Kidney epithelial cell (primary cell): ENCODE measurements at places on chromosomes 3 and 15.

GRCh38 chr3:70631716-70632307 is 319.4 kb upstream of the MDFIC2 start:
- DNase-seq: no peak

DNA sequence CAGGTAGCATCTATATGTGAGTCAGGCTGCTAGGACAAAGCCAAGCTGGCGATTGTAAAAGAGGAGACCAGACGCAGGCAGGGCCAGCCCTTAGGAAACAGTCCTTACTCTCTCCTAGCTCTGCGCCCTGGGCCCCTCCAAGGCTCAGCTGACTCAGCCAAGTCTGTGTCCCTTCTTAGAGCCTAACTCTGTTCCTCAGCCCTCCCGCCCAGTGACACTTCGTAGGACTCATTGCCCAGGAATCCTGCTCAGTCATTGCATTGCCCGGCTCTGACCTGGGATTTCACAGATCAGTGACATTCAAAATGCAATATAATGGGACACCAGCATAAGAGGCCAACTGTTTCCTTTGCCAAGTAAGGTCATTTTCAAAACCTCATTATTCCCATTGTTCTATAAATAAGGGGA is 244.2 kb downstream of the TLE3 start:
- peak; percentile 85 for DNase-seq

DNA sequence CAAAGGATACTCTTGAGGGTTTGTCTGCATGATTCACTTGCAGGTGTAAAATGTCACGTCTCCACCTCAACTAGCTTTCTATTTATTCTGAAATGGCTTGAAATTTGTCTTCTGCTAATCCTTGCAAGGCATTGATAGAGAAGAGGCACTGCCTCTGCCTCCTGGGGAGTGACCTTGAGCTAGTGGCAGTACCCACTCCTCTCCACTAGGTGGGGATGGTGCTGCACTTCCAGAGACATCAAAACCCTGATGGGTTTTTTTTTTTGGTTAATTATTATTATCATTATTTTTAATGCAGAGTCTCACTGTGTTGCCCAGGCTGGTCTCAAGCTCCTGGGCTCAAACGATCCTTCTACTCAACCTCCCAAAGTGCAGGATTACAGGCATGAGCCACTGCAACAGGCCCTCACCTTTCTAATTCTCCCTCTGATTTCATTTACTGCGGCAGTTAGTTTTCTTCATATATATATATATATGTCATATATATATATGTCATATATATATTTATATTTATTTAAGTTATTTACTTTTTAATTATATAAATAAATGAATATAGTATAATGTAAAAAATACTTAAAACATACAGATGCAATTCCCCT is 117.6 kb upstream of the EIF1B start:
- DNase-seq: no peak

DNA sequence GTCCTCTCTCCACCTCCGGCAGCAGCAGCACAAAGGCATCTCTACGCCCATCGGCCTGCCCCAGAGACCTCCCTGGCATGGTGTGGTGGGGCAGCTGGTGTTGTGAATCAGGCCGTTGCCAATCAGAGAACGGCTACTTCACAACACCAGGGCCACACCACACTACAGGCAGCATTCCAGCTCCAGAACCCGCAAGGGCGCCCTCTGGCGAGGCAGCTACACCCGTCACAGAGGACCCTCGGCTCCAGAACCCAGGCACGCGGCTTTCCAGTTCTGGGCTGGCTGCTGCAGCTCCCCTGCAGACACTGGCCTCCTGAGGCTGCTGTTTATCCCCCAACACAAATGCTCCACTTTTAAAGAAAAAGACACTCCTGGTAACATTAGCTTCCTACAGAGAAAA is 127.5 kb upstream of the TOPAZ1 start:
- no peak for DNase-seq

DNA sequence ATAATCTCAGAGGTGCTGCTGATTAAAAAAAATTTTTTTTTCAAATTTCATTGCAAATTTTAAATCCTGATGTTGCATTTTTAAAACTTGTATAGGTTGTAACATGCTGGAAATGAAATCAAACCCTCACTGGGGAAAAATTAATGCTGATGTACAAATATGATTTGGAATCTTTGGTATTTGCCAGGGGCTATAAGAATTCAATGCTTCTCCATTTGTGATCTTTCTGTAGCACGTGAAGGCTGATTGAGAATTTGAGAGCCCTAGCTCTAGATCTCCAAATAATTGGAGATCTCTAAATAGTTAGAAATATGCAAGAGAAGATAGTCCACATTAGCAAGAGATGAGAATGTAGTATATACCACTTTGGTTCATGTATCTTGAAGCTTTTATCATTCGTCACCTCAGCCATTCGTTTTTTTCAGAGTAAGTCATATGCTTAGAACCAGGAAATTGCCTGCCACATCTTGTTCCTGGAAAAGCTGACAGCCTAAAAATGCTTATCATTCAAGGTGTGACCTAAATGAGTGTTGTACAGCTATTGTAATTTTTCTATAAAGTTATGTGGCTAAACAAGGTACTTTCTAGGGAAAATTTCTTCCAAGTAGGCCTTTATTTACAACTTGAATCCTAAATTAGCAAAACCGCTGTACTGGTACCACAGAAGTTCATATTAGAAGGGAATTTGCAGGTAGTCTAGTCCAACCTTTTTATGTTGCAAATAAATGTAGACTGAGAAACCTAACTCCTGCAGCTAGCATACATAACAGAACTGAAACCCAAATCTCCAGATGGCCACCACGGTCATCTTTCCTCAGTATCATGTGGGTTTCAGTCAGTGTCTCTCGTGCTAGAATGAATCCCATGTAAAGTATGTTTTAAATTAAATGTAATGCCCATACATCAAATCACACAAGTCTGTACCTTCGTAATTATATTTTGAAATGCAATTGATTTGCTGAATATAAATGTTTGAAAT is 48.5 kb downstream of the FNDC3B start:
- no peak for DNase-seq

DNA sequence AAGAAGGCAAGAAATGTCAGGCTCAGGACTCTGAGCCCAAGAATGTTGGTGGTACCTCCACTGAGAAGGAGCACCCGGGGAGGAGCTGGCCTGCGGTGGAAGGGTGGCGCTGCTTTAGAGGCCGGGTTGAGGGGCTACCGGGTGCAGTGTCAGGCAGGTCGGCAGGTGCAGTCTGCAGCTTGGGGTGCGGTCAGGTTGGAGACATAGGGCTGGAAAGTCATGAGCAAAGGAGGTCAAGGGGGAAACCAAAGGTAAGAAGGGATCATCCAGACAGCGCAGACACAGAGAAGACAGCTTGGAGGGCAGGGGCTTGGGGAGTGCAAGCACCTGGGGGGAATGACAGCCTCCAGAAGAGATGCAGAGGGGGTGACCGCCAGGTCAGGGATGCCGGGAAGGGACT is 274.4 kb upstream of the LYSMD4 start:
- DNase-seq: no peak

DNA sequence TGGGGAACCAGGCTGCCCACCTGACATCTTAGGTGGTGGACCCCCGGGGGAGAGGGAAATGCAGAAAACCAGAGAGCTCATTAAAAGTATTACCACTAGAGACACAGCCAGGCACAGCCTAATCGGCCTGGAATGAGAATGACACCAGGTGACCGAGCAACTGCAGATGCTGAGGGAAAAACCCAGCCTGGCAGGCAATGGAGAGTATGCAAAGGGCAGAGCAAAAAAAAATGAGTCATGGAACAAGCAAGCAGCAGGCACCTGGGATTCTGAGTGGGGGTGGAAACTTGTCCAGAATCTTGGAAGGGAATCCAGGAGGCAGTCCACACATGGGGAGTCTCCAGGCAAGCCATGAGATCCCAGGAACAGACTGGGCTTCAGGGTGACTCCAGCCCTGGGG is 183.7 kb upstream of the LRRN1 start:
- peak; percentile 25 for DNase-seq

DNA sequence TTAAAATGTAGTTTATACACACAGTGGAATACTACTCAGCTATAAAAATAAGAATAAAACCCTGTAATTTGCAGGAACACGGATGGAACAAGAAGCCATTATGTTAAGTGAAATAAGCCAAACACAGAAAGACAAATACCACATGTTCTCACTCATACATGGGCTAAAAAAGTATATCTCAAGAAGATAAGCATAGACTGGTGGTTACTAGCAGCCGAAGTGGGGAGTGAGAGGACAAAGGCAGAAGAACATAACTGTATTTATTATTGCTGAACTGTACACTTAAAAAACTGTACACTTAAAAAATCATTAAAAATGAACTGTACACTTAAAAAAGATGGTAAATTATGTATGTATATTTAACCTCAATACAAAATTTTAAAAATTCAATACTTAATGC is 11.0 kb downstream of the UBE3A start:
- no peak for DNase-seq

DNA sequence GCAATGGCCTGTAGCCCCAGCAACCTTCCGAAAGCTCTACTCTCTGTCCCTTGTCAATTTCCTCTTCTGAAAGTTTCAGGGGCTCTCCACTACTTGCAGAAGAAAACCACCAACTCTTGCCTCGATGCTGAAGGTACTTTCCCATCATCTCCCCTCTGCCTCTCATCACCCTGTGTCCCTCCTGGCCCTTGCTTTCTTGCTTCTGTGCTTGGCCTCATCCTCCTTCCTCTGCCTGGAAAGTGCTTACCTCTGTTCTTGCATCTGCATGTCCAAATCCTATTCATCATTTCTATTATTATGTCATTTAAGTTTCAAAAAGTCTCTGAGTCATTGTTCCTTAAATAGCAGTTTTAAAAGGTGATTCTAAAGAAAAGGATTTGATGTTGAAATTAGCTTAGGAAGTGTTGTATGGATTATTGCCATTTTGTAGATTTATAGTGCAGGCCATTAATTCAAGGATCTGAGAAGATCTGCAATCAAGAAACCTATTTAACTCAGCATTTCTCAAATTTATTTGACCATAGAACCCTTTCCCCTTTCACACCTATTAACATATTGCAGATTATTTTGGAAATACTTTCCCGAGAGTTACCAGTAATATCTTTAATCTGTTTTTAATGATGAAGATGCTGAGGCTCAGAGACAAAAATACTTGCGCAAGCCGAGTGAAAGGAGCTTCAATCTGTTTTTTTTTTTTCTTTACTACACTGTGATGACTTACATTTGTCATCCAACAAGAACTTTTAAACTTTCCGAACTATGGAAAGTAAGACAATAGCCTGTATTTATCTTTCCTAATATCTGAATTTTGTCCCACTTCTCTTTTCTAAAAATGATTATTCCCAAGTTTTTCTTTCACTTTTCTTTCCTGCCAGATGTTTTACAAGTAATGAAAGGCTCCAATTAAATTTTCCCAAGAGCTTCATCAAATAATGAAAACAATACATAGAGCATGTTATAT is 22.3 kb upstream of the CFAP161 start:
- no peak for DNase-seq

DNA sequence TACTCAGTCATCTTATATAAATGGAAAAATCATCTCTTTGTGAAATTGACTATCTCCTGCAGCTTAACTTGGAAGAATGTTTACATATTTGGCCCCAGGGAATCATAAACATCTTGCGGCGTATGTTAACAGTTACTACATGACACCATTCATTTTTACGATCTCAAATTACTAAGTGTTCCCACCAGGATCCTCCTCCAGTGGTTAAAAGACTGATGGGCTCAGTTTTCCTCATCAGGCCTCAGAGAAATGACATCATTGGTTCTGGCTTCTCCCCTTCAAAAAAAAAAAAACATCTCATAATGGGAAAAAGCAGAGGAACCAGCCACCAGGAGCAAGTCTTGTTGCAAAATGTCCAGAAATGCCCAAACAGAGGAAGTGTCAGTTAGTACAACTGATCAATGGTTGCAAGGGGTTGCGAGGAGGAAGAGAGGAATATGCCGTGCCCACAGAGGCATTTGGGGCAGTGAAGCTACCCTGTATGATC is 70.5 kb upstream of the LIPC start:
- no peak for DNase-seq

- DNase-seq: no peak
These were observed 310.5 kb upstream of the ADAMTS9 start for GRCh38 chr3:64998317-64998716.

- DNase-seq: no peak
These were observed 444.2 kb upstream of the GOLIM4 start for GRCh38 chr3:168539909-168540308.

DNA sequence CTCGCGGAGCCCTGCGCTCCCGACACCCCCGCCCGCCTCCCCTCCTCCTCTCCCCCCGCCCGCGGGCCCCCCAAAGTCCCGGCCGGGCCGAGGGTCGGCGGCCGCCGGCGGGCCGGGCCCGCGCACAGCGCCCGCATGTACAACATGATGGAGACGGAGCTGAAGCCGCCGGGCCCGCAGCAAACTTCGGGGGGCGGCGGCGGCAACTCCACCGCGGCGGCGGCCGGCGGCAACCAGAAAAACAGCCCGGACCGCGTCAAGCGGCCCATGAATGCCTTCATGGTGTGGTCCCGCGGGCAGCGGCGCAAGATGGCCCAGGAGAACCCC is 464 bp downstream of the SOX2 start:
- DNase-seq: no peak

DNA sequence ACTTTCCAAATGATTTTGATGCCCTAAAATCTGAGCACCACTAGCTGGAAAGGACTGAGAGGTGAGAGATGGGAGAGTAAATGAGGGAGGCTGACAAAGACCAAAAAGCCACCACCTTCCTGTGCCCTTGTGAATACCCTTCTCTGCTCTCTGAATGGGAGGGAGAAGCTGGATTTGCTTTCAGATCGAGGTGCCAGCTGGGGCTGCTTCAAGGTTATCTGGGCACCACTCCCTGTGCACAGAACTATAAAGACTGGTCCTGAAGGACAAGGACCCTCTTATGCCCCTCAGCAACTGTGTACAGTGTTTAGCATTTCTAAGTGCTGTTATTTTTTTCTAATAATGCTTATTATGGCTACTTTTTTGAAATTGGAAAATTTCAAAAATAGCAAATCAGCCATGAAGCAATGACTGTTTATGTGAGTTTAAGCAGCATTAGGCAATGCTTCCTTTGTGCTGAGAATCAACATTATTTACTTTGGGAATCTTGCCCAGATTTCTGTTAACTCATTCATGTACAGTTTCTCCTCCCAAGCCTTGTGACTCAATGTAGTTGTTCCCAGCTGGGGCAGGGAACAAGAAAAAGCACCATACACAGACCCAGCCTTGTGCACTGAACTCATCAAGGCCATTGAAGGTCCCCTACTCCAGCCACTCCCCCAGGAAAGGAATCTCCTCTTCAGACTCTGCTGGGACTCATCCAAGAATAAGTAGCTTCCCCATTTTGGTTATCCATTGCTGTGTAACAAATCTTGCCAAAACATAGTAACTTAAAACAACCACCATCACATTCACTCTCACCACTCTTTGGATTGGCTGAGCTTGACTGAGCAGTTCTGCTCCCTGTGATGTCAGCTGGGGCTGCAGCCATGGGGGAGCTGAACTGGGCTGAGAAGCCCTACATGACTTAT is 37.3 kb upstream of the CDV3 start:
- peak; percentile 68 for DNase-seq

DNA sequence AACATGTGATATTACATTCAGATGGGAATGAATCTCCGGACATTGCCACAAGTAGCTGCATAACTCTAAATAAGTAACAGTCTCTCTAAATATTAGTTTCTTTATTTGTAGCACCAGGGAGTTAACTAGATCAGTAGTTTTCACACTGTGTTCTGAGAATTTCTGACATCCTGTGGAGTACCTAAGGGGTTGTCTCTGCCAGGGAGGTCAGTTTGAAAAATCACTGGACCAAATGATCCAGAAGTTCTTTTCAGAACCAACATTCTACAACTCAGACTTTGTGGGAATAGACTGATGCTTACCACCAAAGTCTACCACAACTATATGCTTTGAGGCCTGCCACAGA is 9.0 kb upstream of the ILDR1 start:
- no peak for DNase-seq

GRCh38 chr3:155317211-155317610 is 23.7 kb upstream of the STRIT1 start:
- DNase-seq: no peak
